ENCODE measurements at places on chromosomes 1 and 21. TPM values are rescaled to one million over a fixed set of nuclear protein-coding genes. Genes with fewer than 3 reads are reported as not detected.

DNA sequence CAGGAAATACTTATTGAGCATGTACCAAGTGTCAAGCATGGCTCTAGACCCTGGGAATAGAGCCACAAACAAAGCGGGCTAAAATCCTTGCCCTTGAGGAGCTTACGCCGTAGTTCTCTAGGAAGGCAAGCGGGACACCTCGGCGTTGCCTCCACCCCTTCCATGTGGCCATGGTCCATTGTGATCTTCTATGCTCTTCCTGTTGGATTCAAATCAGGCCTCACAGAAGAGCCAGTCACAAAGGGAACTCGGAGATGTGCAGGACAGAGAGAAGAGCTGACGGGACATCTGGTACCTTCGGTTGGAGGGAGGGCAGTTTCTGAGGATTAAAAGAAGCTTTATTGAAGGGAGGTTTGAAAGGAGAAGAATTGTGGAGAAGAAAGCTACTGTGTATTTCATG is 129.3 kb downstream of the TMEM53 start:
- no peak for DNase-seq

The ADGRL4 gene
- total RNA-seq: 11.2 TPM

GRCh38 chr1:77394166-77394565 is 112.3 kb downstream of the AK5 start:
- no peak for DNase-seq

DNA sequence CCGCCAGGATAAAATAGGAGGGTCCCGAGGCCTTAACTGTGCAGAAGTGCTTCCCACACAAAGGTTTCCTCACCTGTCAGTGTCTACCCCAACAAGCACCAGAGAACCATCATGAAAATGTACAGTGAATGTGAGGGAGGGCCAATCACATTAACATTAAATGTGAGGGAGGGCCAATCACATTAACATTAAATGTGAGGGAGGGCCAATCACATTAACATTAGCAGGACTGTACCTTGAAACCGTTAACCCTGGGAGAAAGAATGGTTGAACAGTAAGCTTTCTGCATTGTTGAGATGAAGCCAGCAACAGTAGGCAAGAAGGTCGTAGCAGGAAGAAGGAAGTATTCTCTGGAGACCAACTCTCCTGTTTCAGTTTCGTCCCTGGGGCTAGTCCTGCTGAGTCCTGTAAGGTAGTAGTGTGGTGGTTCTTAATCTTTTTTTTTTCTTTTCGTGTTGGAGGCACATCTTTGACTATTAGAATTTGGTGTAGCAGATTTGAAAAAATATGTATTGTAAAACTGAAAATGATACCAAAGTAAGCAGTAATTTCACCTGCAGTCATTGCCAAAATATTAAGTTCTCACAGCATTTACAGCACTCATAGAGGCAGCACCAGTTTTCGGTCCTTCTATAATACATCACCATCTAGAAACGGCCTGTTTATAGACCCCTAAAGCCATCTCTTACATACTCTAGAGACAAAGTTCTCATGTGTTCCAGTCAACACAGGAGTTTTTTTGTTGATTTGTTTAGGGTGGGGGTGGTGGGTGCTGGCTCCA is 98.6 kb upstream of the PPP2R5A start:
- DNase-seq: no peak

DNA sequence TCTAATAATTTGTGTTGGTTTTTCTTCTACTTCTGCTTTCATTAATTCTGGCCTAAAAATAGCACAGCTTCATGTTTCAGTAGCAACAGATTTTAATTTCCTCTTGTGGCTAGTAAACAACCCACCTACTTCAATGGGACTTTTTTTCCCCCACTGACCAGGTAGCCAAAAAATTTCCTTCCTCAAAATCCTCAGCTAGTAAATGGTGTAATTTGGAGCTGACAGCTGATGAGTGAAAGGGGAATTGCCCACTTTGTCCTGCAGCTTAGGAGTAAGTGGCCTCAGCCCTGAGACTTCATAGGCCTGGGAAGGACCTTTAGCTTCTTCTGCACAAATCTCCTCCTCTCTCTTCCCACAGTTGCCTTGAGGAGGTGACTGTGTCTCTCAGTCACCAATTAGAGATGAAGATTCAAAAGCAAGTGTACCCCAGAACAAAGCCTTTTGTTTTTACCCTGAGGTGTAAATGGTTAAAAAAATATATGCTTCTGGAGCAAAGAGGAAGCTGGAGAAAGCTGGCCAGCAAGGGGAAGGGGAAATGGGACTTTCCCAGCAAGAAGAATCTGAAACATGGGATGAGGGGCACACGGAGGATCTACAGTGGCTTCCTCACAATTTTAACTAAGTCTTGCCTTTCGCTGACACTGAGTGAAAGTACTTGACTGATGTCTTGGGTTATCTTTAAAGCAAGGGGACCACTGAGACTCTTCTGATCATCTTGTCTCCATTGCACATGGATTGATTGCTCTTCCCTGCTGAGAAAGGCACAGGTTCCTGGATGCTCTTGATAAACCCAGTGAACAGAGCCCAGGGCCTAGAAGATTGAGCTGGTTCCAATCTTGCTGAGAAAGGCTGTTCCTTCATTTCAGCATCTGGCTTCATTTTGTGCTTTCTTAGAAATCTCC is 35.8 kb upstream of the VCAM1 start:
- DNase-seq: no peak

GRCh38 chr1:167227934-167228378 is 7.3 kb downstream of the POU2F1 start:
- no peak for DNase-seq

The CAMK2N1 gene
- 15.8 TPM for total RNA-seq

GRCh38 chr21:29182691-29183092 is 52.2 kb downstream of the MAP3K7CL start:
- DNase-seq: no peak

DNA sequence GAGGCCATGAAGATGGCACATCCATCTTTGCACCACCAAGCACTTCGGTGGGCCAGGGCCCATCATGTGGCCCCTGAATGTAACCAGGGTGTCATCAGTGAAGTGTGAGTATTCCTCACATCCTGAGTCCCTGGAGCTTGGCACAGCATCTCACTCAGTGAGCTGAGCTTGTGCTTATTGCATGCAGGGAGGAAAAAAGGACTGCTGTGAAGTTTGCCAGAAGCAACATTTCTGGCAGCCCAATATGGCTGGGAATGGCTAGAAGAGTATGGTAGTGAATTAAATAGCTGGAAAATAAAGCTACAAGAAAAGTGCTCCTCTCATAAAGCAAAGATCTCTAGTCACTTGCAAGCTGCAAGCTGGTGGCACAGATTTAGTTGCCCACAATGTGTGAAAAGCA is 109.3 kb downstream of the TNFSF18 start:
- no peak for DNase-seq

GRCh38 chr1:116881879-116882520 is 27.7 kb upstream of the PTGFRN start:
- DNase-seq: peak; percentile 68

The LCE1B gene
- total RNA-seq: not detected

- DNase-seq: no peak
These were observed 33.6 kb downstream of the PBX1 start for GRCh38 chr1:164592634-164593033.

The ADGRB2 gene
- total RNA-seq: 11.8 TPM

GRCh38 chr1:55571767-55572166 is 356.6 kb upstream of the USP24 start:
- no peak for DNase-seq

Data from right cardiac atrium (tissue), 5 donors.